GM12878 (cell line): ENCODE measurements at places on chromosomes 1 and 21.
A peak's percentile ranks its signal among the peaks of the same experiment; 100 is the strongest.

DNA sequence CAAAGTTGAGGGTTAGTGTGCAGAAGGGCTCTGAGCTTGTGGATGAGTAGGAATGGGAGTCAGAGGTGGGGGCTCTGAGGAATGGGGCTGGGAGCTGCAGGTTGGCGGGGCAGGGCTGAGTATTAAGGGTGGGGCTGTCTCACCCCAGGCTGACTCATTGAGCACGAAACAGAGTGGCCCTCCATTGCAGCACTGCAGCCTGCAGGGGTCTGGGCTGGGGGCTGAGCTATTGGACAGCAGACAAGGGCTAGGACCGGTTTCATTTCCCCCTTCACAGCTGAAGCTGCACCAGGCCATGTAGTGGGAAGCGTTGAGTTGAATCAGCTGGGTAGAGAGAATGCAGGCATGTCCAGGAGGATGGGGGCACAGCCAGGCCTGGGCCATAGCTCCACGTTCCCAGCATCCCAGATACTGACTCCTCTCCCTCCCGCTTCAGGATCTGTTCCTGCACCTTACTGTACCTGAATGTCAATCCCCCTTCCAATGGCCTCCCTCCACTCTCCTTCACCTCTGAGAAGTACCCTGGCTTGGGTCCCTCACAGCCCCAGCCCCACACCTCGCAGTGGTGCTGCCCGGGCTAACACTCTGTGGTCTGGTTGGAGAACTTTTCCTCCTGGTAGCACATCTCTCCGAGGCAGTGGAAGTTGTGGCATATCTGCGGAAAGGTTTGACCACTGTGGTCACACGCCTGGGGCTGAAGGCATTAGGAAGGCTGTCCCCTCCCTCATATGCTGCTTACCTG is 4.4 kb upstream of the INPP5B start:
- H3K36me3 ChIP-seq = no peaks in the 10 kb centered on the region
- H3K27ac ChIP-seq = no peak overlapping the region
- no peak overlapping the region for H3K4me3 ChIP-seq
- no peak for DNase-seq

GRCh38 chr1:20199403-20199802 is 13.1 kb upstream of the PLA2G2C start:
- no peak overlapping the region for H3K27ac ChIP-seq
- no peaks in the 10 kb centered on the region for H3K4me1 ChIP-seq
- no peaks in the 10 kb centered on the region for H3K36me3 ChIP-seq
- no peak for DNase-seq
- peaks cover 4% of the 10 kb centered on the region; the same call in 1 of the 2 replicates for H3K27me3 ChIP-seq

- no peaks in the 10 kb centered on the region for H3K4me1 ChIP-seq
- H3K27ac ChIP-seq = no peak overlapping the region
- no peak overlapping the region for H3K4me3 ChIP-seq
Measured at GRCh38 chr1:233242827-233243483, 52.6 kb downstream of the PCNX2 start.

- no peak for DNase-seq
- H3K4me3 ChIP-seq = no peak overlapping the region
- H3K36me3 ChIP-seq = no peaks in the 10 kb centered on the region
- no peak overlapping the region for H3K27ac ChIP-seq
- no peaks in the 10 kb centered on the region for H3K27me3 ChIP-seq
Measured at GRCh38 chr1:74432325-74432724, 80.1 kb downstream of the LRRC53 start.

DNA sequence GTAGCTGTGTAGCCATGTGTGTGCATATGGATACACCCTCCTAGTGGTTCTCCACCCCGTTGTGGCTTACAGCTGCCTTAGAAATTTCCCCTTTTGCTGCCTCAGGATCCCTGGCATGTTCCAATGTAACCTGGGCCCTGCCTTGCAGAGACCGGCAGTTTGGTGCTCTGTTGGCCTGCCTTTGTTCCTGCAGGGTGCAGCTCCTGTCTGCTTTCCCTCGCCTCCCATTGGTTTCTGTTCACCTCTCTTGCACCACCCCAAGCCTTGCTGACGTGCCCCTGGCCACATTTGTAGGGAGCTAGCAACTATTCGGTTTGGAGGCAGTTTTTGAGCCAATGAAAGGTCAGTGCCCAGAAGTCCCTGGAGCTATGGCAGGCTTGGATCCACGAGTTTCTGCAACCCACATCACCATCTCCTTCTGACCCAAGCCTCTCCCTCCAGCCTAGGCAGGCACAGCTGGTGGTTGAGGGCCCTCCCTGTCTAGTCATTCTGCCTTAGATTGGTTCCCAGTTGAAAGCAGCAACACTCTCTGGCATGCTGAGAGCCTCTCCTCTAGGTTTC is 54.9 kb downstream of the MAB21L3 start:
- no peaks in the 10 kb centered on the region for H3K4me1 ChIP-seq
- no peak for DNase-seq
- no peaks in the 10 kb centered on the region for H3K36me3 ChIP-seq
- no peak overlapping the region for H3K4me3 ChIP-seq

- H3K27me3 ChIP-seq = no peaks in the 10 kb centered on the region
- H3K36me3 ChIP-seq = no peaks in the 10 kb centered on the region
- H3K4me3 ChIP-seq = no peak overlapping the region
Measured at GRCh38 chr1:238639861-238640260, 746.5 kb upstream of the CHRM3 start.

DNA sequence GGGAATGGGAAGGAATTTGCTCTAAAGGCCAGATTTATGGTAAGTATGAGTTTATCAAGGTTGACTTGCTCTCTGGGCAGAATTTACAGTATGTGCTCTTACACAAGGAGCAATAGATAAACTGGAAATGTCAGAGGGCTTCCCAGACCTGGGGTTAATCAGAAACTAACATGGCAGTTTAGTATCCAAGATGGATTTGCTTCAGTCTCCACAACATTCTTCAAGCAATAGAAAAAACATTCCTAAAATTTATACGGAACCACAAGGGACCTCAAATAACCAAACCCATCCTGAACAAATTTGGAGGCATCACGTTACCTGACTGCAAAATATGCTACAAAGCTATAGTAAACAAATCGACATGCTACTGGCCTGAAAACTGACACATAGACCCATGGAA is 606.7 kb upstream of the CHRM3 start:
- no peaks in the 10 kb centered on the region for H3K36me3 ChIP-seq
- H3K4me3 ChIP-seq = no peak overlapping the region
- no peak for DNase-seq
- H3K27ac ChIP-seq = no peak overlapping the region
- no peaks in the 10 kb centered on the region for H3K27me3 ChIP-seq

GRCh38 chr1:150561254-150561973 is 12.2 kb downstream of the ADAMTSL4 start:
- peak overlapping the region; percentile 80 for H3K4me3 ChIP-seq
- no peaks in the 10 kb centered on the region for H3K36me3 ChIP-seq
- H3K4me1 ChIP-seq = peaks cover 36% of the 10 kb centered on the region

DNA sequence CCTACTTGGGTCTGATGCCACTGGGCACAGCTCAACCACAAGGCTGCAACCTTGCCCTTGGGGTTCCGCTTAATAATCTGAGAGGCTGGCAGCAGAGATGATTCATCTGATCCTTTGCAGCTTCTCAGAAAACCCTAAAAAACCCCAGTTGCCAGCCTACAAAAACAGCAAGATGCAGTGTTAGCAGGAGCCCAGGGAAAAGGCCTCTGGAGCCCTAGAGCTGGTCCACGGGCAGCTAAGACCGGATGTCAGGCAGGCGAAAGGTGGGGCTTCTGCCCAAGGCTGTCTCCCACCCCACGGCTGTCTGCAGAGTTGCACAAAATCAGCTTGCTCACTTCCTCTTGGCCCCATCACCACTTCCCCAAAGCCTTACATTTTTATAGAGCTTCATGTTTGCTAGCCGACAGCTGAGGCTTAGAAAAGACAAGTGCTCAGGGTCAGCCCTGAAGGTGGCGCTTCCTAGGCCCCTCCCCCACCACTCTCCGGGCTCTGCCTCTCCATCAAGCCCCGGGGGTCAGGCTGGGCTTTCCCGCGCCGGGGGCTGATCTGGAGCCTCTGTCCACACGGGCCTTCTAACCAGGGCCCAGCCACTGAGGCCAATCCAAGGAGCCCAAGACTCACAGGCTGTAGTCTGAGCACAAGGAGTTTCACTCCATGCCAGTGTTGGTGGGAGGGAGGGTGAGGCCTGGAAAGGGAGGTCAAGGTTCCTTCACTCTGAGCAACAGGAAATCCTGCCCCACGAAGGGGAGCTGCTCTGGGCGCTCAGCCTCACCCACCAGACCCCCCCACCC is 4.2 kb upstream of the ADORA3 start:
- H3K4me1 ChIP-seq = peaks cover 58% of the 10 kb centered on the region
- peak overlapping the region; percentile 99 for H3K27ac ChIP-seq
- DNase-seq = peak; percentile 82
- peak overlapping the region; percentile 69 for H3K4me3 ChIP-seq
- H3K36me3 ChIP-seq = no peaks in the 10 kb centered on the region

DNA sequence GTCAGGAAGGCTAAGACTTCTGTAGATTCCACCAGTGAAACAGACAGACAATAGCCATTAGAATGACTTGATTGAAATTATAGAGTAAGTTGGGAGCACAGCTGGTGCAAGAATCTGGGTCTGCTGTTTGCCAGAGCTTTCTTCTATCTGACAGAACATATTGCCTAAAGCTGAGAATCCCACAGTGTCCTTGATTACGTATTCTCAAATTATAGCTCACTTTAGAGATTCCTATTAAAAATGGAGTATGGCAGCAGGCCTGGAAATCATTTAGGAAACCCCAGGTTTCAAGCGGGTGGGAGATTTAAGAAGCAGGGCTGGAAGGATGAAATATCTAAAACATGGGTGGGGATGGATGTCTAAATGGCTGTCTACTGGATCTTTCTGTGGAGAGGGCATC is 639.7 kb upstream of the CXADR start:
- no peak for DNase-seq
- H3K4me3 ChIP-seq = no peak overlapping the region

- DNase-seq = no peak
- no peaks in the 10 kb centered on the region for H3K4me1 ChIP-seq
- H3K36me3 ChIP-seq = no peaks in the 10 kb centered on the region
- H3K27ac ChIP-seq = no peak overlapping the region
Measured at GRCh38 chr1:215749414-215749813, 182.3 kb downstream of the KCTD3 start.

DNA sequence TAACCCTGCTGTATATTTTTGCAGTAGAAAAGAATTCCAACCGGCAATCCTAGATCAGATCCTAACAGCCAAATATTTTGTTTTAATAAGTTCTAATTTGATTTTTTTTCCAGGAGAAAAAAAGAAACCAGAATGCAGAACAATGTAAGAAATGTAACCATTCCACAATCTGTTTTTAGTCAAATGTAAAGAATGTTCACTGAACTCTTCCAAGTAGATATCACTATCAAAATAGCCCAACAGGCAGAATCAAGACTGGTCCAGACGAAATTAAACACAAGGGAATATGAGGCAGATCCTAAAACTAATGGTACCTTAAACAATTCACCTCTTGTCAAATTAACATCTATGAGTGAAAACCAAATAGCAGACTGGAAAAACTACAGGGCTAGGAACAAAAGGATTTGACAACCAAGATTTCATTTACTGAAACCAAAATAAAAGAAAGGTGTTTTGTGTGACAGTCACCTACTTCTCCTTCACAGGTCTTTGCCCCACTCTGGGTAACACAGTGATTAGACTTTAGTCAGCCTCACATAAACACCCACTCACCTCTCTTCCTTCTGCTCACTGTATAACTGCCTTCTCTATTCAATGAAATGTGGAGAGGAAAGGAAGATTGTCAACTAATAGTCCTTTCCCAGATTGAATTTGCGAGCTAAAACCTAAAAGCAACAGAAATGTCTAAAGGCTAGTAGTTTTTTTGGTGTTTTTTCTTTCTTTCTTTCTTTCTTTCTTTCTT is 137.9 kb downstream of the FAF1 start:
- H3K27me3 ChIP-seq = no peaks in the 10 kb centered on the region
- no peak for DNase-seq
- H3K27ac ChIP-seq = no peak overlapping the region
- no peaks in the 10 kb centered on the region; the same call in 1 of the 2 replicates for H3K4me1 ChIP-seq
- no peak overlapping the region for H3K4me3 ChIP-seq
- no peaks in the 10 kb centered on the region; the same call in 1 of the 2 replicates for H3K36me3 ChIP-seq

DNA sequence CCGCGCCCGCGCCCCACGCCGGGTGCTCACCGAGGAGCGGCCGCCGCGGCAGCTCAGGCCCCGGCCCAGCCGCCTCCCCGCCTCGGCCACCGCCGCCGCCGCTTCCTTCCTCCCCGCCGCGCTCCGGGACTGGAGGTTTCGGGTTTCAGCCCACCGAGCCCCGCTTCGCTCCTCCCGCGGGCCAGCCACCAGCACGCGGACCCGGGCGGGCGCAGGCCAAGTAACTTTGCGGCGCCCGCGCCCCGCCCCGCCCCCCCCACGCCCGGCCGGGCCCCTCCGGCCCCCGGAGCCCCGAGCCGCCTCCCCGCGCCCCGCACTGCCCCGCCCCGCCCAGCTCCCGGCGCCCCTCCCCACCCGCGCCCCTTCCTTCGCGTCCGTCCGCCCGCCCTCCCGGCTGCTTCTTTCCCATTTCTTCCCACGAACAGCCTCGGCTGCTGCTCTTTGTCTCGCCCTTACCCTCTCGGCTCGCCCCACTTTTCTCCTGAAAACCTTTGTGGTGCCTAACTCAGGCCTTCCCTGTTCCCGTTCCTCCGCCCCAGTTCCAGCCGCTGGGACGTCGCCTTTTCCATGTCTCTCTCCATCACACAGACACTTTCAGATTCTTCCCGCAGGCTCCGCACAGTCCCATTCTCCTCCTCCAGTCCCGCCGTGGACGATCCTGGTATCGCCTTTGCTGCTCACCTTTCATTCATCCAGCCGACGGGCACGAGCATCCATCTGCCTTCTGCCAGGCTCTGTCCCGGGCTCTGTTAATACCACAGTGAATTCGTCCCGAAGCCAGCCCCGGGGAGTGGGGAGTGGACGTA is at the start of gene GPR161:
Gene GPR161, minus strand, starts transcription at position 222 of the 806 bp plus-strand sequence. CDS start 32,080 bp downstream, outside the sequence.
- H3K27me3 ChIP-seq = peaks cover 11% of the 10 kb centered on the region; the same call in 1 of the 2 replicates
- peaks cover 8% of the 10 kb centered on the region for H3K4me1 ChIP-seq
- H3K4me3 ChIP-seq = peak within 1 kb of the TSS; percentile 69
- H3K27ac ChIP-seq = no peak within 1 kb of the TSS
- DNase-seq = no peak

DNA sequence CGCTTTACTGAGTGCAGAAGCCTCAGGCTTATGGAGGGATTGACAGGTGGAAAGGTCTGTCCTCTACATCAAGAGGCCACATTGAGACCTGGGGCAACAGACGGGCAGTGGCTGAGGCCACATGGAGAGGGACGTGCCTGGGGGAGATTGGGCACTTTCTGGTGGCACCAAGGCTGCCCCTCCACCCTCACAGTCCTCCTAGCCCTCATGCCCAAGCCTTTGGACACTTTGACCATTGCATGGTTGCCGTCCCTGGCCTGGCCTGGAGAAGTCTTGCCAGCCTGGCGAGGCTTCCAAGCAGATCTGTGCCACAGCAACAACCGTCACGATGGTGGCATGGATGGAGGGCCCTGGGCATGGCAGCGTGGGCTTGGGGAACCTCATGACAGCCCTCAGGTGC is 192.1 kb upstream of the VAMP3 start:
- H3K27ac ChIP-seq = no peak overlapping the region
- no peaks in the 10 kb centered on the region for H3K27me3 ChIP-seq
- DNase-seq = no peak
- H3K4me3 ChIP-seq = no peak overlapping the region
- no peaks in the 10 kb centered on the region for H3K36me3 ChIP-seq
